ENCODE measurements at places on chromosomes 5 and 9. TPM values are rescaled to one million over a fixed set of nuclear protein-coding genes. Genes with fewer than 3 reads are reported as not detected.

DNA sequence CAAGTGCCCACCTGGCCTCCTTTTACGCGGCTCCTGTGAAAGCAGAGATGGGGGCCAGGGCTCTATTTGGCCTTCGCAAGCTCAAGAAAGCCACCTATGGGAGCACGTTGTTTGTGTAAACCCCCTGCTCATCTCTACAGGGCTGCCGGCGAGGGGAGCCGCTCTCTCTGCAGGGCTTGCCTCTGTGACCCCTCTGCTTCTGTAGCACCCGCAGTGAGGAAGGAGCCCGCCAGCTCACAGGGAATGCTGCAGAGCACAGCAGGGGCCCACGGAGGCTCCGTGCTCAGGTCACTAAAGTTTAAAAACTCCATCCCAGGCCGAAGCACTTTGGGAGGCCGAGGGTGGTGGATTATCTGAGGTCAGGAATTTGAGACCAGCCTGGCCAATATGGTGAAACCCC, 376.8 kb downstream of the IRX2 start:
- no peak overlapping the region for H3K4me3 ChIP-seq
- no peak for DNase-seq
- H3K36me3 ChIP-seq = no peaks in the 10 kb centered on the region
- no peaks in the 10 kb centered on the region for H3K4me1 ChIP-seq
- no peak overlapping the region for H3K27ac ChIP-seq

GRCh38 chr5:138874771-138875551, at the start of gene LRRTM2:
LRRTM2 (minus strand) TSS chr5:138875335; CDS start chr5:138874911, 424 bp downstream.
- no peaks in the 10 kb centered on the region for H3K36me3 ChIP-seq
- peaks cover 38% of the 10 kb centered on the region for H3K4me1 ChIP-seq
- peak; percentile 92 for DNase-seq
- H3K27me3 ChIP-seq = no peaks in the 10 kb centered on the region

DNA sequence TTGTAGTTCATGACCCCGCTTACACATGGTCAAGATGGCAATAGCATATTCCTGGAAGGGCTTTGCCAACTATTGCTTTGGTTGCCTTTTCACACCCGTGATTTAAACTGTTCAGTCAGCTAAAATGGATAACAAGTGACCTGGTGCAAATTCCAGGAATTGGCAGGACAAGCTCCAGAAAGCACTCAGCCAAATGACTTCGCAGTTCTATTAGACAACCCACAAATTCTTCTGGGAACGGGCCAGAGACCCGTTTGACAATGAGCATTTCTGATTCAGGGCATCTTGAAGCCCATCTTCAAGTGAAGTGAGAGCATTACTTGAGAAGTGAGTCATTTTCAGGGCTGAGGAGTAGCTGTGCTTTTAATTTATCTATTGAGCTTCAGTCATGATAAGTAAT, 165.0 kb downstream of the DROSHA start:
- H3K27me3 ChIP-seq = no peaks in the 10 kb centered on the region
- DNase-seq = peak; percentile 70
- H3K4me1 ChIP-seq = peaks cover 65% of the 10 kb centered on the region
- 0 out of 2 replicates have a peak overlapping the region, but pooled peaks have one; percentile 3 for H3K4me3 ChIP-seq
- no peaks in the 10 kb centered on the region for H3K36me3 ChIP-seq

DNA sequence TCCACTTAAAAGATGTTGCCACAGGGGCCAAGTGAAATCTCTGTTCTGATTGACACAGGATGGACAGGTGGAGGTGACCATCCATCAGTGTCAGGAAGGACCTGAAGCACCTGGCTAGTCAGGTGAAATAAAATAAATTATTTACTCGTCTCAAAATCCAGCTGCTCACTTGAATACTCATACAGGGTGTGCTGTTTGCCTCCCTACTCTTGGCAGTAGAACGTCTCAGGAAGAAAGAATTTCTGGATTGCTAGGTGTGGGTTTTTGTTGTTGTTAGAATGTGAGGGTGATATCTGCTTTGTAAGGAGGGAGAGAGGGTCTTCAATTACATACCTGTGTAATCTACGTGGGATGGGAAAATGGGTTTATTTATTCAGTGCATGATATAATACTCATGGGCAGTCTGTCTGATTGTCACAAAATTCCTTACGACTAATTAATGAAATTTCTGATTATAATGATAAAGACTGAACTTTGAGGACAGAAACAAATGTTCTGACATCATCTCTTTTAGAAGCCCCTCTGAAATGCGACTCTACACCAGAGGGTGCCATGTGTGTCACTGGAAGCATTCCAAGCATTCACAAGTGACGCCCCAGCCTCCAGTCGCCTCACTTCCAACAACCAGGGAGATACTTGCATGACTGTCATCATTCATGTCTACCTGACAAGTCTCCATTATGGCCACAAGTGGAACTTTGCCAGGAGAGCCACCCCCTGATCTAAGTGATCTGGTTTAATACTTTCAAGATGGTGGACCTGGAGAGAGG, 218.4 kb downstream of the GAPVD1 start:
- H3K4me1 ChIP-seq = peaks cover 10% of the 10 kb centered on the region
- no peak overlapping the region for H3K27ac ChIP-seq
- no peak for DNase-seq
- no peak overlapping the region for H3K4me3 ChIP-seq
- no peaks in the 10 kb centered on the region for H3K36me3 ChIP-seq

DNA sequence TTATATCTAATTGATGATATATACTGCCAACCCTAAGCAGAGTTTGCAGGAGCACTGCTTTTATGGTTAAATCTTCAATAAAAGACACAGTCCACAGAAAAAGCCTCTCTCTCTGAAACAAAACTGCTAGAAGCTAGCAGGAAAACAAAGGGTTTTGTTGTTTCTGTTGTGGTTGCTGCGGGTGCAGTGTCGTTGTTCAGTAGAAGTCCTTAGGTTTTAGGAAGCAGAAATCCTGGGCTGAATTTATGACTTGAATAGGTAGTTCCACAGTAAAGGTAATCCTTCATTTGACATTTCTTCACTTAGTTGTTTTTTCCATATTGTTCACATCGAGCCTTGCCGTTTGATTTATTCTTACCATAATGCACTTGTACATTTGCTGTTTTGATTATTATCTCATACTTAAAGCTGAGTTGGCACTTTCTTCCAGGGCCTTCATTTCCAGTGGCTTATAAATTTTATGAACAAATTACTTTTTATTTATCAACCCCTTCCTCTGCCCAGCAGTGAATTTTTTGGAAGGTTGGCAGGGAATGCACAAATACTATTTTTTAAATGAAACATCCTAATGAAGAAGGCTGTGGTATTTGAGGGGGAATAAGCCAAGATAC, 209.6 kb upstream of the SLC30A5 start:
- no peak overlapping the region for H3K27ac ChIP-seq
- no peaks in the 10 kb centered on the region for H3K36me3 ChIP-seq
- H3K4me3 ChIP-seq = no peak overlapping the region
- H3K4me1 ChIP-seq = no peaks in the 10 kb centered on the region

- DNase-seq = no peak
- no peaks in the 10 kb centered on the region for H3K36me3 ChIP-seq
- H3K27me3 ChIP-seq = no peaks in the 10 kb centered on the region
- H3K4me1 ChIP-seq = peaks cover 6% of the 10 kb centered on the region
These were observed 220 bp downstream of the NOTCH1 start for GRCh38 chr9:136545692-136545964.

- H3K36me3 ChIP-seq = no peaks in the 10 kb centered on the region
- H3K27ac ChIP-seq = peak overlapping the region; percentile 92
- H3K4me3 ChIP-seq = no peak overlapping the region
- H3K4me1 ChIP-seq = peaks cover 22% of the 10 kb centered on the region
- DNase-seq = no peak
- H3K27me3 ChIP-seq = no peaks in the 10 kb centered on the region
These were observed 65.3 kb upstream of the MYO10 start for GRCh38 chr5:17001428-17001827.

GRCh38 chr5:16674750-16675149, 58.0 kb upstream of the RETREG1 start:
- H3K36me3 ChIP-seq = peaks cover 52% of the 10 kb centered on the region
- no peaks in the 10 kb centered on the region for H3K4me1 ChIP-seq
- DNase-seq = no peak
- no peak overlapping the region for H3K27ac ChIP-seq
- no peak overlapping the region for H3K4me3 ChIP-seq

- peak; percentile 67 for DNase-seq
- H3K27ac ChIP-seq = peak overlapping the region; percentile 47
- no peaks in the 10 kb centered on the region for H3K27me3 ChIP-seq
- H3K36me3 ChIP-seq = no peaks in the 10 kb centered on the region
These were observed 108.5 kb downstream of the MTREX start for GRCh38 chr5:55416306-55416705.

The PTGDS gene
- 0.25 TPM for polyA plus RNA-seq

GRCh38 chr5:59005934-59006701, 423.2 kb downstream of the RAB3C start:
- H3K36me3 ChIP-seq = no peaks in the 10 kb centered on the region
- DNase-seq = no peak
- no peaks in the 10 kb centered on the region for H3K4me1 ChIP-seq
- no peaks in the 10 kb centered on the region for H3K27me3 ChIP-seq
- no peak overlapping the region for H3K4me3 ChIP-seq

The PCDHGA1 gene
- polyA plus RNA-seq = 0.63 TPM

GRCh38 chr5:113807427-113807991, 294.0 kb downstream of the YTHDC2 start:
- peak overlapping the region; percentile 45 for H3K4me3 ChIP-seq

The CYSRT1 gene
- 0.75 TPM for polyA plus RNA-seq

- H3K27me3 ChIP-seq = no peaks in the 10 kb centered on the region
- peaks cover 13% of the 10 kb centered on the region for H3K4me1 ChIP-seq
- H3K27ac ChIP-seq = no peak overlapping the region
- no peak overlapping the region for H3K4me3 ChIP-seq
- no peaks in the 10 kb centered on the region for H3K36me3 ChIP-seq
These were observed 85.0 kb upstream of the RARS1 start for GRCh38 chr5:168401226-168401625.

The DNAH5 gene
- polyA plus RNA-seq = 1.5 TPM

DNA sequence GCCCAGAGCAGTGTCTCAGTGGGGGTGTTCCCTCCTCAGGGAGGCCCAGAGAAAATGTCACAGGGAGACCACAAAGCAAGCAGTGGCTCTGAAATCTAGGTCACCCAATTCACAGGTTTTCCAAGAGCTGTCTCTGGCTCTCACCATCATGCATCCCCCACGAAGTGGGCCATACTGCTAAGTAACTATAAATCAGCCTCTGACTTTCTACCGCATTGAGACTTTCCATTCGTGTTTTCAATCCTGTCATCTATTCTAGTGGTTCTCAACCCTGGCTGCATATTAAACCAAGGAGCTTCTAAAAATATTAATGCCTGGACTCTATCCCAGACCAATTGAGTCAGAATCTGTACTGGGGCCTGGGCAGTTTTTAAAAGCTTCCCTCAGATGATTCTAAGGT, 2.0 kb upstream of the C1QTNF3 start:
- peak; percentile 63 for DNase-seq
- peaks cover 32% of the 10 kb centered on the region for H3K4me1 ChIP-seq
- H3K36me3 ChIP-seq = no peaks in the 10 kb centered on the region

- H3K27me3 ChIP-seq = no peaks in the 10 kb centered on the region
- peaks cover 20% of the 10 kb centered on the region for H3K36me3 ChIP-seq
- H3K27ac ChIP-seq = no peak overlapping the region
- peak; percentile 25 for DNase-seq
- H3K4me3 ChIP-seq = no peak overlapping the region
These were observed 244.3 kb upstream of the WWC1 start for GRCh38 chr5:168047043-168047668.

DNA sequence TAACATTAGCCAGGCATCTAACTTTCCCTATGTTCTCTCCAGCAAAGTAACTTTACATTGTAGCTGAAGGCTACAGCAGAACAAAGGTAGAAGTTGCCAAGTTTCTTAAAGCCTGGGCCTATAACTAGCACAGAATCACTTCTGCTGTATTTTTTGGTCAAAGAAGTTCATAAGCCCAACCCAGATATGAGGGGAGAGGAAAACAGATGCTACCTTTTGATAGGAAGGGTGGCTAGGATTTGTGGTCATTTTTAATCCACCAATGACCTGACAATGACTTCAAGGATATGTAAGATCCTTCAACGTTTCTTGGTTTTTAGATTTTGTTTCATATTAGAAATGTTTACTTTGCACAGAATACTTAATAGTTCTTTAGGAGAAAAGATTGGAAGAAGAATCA, 64.2 kb upstream of the RANBP3L start:
- H3K36me3 ChIP-seq = no peaks in the 10 kb centered on the region
- H3K4me3 ChIP-seq = no peak overlapping the region
- DNase-seq = no peak
- no peaks in the 10 kb centered on the region for H3K27me3 ChIP-seq

The LCN2 gene
- not detected for polyA plus RNA-seq

The PCDHA9 gene
- polyA plus RNA-seq = not detected

The NEUROG1 gene
- polyA plus RNA-seq = not detected

- no peak overlapping the region for H3K27ac ChIP-seq
- DNase-seq = peak; percentile 60
- H3K4me3 ChIP-seq = no peak overlapping the region
These were observed 132.7 kb upstream of the IER5L start for GRCh38 chr9:129310666-129311350.

The KCNN2 gene
- not detected for polyA plus RNA-seq

- H3K27me3 ChIP-seq = no peaks in the 10 kb centered on the region
- no peaks in the 10 kb centered on the region for H3K36me3 ChIP-seq
- no peak overlapping the region for H3K27ac ChIP-seq
- no peaks in the 10 kb centered on the region for H3K4me1 ChIP-seq
- H3K4me3 ChIP-seq = no peak overlapping the region
These were observed 614.1 kb downstream of the PTPRD start for GRCh38 chr9:9998491-9999287.

The CFAP157 gene
- 0.43 TPM for polyA plus RNA-seq

The IL4 gene
- polyA plus RNA-seq = 0.34 TPM
